Effector memory CD8-positive, alpha-beta T cell (primary cell): ENCODE measurements at places on chromosomes 3 and 15.

GRCh38 chr3:127985216-127985615 is 67.0 kb upstream of the SEC61A1 start:
- no peak for DNase-seq

- peak; percentile 8 for DNase-seq
Measured at GRCh38 chr15:25710184-25710583, 152.9 kb downstream of the ATP10A start.

GRCh38 chr3:17009826-17010225 is 125.1 kb downstream of the PLCL2 start:
- no peak for DNase-seq

DNA sequence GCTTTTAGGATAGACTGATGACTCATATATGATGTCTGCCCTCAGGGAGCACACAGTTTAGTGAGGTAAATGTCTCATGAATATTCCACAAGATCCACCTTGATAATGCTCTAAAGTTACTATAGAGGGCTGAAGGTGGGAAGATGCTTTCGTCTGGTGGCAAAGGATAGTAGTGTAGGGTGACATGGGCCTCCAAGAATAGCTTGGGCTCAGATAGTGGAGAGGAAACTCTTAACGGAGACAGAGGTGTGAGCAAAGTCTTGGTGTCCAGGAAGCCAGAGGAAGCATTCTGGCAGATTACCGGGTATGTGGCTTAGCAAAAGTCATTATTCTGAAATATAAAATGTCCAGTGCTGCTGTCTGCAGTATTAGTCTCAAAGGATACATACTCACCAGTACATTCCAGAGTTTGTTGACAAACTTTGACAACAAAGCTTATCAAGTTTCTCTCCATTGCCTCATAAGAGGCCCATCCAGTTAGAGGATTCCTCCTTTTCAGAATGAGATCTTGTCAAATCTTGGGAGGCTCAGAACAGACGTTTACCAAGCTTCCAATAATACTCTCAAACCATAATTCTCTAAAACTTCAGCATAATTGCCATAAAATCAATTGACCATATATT is 316.7 kb downstream of the LPP start:
- DNase-seq: no peak

DNA sequence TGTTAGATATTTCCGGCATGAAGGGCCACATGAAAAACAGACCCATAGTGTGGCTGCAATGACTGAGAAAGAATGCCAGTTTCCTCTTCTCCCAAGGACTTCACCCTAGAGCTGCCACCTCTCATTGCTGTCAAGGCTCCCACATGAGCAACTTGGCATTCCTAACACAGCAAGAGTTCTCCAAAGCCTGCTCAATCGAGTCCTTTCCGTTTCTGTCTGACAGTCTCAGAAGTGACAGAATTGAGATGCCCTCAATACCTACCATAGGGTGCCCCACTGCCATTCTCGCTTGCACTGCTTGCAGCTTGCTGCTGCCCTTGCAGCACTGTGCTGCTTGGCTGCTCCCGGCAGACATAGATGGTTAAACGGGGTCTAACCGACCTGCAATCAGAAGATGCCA is 44.3 kb downstream of the UBP1 start:
- DNase-seq: no peak

- no peak for DNase-seq
Measured at GRCh38 chr3:8442993-8443650, 58.5 kb upstream of the LMCD1 start.

- DNase-seq: no peak
Measured at GRCh38 chr3:186787642-186788481, 4.5 kb downstream of the EIF4A2 start.

DNA sequence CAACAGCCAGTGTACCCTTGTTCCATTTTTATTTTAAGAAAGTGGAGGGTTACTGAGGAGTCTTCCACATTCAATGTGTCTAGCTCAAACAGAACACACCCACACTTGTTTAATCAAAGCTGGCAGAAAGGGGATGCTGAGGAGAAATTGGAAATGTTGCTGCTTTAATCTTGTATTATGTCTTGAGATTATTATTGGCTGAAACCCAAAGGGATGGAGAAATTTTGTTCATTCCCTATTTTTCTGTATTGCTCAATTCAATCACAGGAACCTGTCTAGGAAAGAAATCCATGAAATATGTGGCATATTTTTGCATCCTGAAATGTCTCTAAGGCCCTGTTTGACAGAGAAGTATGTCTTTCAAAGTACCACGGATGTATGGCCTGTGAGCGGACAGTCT is 238.0 kb downstream of the MYRIP start:
- DNase-seq: no peak

- peak; percentile 5 for DNase-seq
Measured at GRCh38 chr15:73225358-73226015, 143.3 kb downstream of the HCN4 start.

- no peak for DNase-seq
Measured at GRCh38 chr3:47852604-47853602, 50.0 kb downstream of the DHX30 start.

DNA sequence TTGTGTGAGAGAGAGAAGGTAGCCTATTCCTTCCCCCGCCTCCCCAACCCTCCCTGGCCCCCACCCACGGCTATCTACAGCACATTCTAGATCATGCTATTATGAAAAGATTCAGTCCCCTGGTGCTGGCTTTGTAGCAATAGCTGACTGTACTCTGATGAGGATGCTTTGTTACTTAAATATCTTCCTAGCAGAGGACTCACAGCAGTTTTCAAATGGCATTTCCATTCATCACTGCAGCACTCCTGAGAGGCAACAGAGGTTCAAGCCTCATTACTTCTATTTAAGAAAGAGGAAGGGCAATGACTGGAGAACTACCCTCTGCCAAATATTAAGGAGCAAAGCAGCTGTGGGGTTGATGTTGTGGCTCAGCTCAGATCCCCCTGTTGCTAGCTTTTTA is 61.0 kb downstream of the LRRN1 start:
- no peak for DNase-seq

- DNase-seq: no peak
Measured at GRCh38 chr15:40815042-40815698, 7.9 kb upstream of the DNAJC17 start.

- DNase-seq: no peak
Measured at GRCh38 chr3:135740211-135740610, 225.3 kb upstream of the PPP2R3A start.

DNA sequence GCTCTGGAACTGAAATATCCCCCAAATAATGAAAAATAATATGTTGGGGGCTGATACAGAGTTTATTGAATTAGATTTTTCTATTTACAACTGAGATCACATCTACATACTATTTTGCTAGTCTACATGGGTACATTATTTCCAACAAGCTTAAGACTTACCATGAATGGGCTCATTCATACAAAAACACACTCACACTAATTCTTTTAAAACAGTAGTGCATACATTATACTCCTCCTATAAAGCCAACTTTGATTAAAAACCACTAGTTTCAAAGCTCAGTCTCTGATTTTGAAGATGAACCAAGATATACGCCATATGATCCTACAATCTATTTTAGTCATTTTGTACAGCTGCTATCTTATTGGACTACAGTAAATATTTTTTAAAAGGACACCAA is 24.9 kb downstream of the TSPAN3 start:
- no peak for DNase-seq

- no peak for DNase-seq
Measured at GRCh38 chr3:52787672-52788625, 6.6 kb upstream of the ITIH3 start.

- DNase-seq: no peak
Measured at GRCh38 chr3:169094204-169094603, 569.3 kb downstream of the MECOM start.

GRCh38 chr3:29695643-29696198 is 414.9 kb downstream of the RBMS3 start:
- no peak for DNase-seq
